ENCODE measurements at places on chromosomes 6 and 20. TPM values are rescaled to one million over a fixed set of nuclear protein-coding genes. Genes with fewer than 3 reads are reported as not detected.

- ATAC-seq, result no peak
Measured at GRCh38 chr6:121090492-121090891, 243.8 kb downstream of the TBC1D32 start.

GRCh38 chr6:69868252-69868804, 2.0 kb downstream of the COL19A1 start:
- no peak for ATAC-seq

GRCh38 chr6:82364087-82365015, 734 bp downstream of the TPBG start:
- ATAC-seq, result peak; percentile 72

- ATAC-seq, result no peak
Measured at GRCh38 chr20:44023515-44024371, 109.1 kb downstream of the TOX2 start.

DNA sequence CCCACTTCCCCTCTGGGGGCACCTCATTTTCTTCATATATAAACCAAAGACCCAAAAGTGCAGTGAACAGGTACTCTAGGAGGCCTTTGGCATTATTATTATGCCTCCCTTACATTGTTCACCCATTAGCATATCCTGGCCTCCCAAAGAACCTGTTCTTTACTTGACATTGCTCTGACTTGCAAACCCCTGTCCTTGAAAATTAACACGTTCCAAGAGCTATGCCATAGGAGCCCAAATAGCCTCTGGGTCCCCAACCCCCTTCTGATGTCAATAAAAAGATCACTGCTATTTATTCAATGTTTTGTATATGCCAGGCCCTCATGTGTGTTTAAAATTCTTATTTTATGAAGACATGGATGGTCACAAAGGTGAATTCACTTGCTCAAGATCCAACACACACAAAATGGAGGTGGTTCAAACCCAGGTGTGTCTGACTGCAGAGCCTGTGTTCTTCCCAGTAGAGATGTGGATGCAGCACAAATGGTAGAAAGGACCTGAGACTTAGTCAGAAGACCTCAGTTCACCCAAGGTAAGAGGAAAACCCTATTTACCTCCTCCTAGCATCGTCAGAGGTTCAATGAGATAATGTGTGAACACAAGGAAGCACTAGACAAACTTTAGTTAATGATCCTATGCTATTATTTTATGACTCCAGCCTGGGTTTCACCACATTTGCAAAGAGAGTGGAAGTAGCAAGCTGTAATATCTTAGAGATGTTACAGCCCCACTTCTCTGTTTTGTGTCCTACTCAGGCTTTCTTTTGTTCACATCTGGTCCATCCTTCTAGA, 36.6 kb downstream of the BCL2L1 start:
- ATAC-seq, result no peak

GRCh38 chr20:53578492-53579222, 15.0 kb downstream of the ZNF217 start:
- peak; percentile 55 for ATAC-seq

- no peak for ATAC-seq
Measured at GRCh38 chr6:34115403-34115795, 30.5 kb downstream of the GRM4 start.

DNA sequence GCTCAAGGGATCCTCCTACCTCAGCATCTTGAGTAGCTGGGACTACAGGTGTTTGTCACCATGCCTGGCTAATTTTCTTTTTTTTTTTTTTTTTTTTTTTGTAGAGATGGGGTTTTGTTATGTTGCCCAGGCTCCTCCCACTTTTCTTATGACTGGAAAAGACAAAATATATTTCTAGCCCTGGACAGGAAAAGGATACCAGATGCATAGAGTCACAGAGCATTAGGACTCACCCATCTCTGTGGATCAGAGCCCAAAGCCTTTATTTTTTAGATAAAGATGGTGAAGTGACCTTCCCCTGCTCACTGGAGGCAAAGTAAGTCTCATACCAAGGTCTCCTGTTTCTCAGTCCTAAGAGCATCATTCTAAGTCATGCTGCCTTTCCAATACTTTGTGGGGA, 3.4 kb downstream of the TRIM10 start:
- ATAC-seq, result no peak

- no peak for ATAC-seq
Measured at GRCh38 chr6:144033816-144034735, 26.0 kb upstream of the PLAGL1 start.

DNA sequence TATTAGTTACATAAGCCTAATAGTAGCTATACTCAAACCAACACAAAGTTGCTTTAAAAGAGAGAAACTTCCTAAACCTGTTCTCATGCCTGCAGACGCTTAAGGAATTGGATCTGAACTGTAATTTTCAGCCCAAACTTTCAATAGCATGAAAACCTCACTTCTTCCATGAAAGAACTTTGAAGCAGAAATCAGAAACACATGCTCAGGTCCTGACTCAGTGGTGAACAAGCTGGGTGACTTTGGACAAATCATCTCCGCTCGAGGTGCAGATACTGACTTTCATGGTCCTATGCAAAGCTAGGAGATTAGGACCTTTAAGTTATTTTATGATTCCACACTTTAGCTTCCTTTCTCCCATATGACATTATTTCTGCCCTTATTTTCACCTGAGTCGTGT, 36.5 kb downstream of the NOX3 start:
- no peak for ATAC-seq

- no peak for ATAC-seq
Measured at GRCh38 chr6:46983007-46983411, 59.1 kb downstream of the ADGRF1 start.

DNA sequence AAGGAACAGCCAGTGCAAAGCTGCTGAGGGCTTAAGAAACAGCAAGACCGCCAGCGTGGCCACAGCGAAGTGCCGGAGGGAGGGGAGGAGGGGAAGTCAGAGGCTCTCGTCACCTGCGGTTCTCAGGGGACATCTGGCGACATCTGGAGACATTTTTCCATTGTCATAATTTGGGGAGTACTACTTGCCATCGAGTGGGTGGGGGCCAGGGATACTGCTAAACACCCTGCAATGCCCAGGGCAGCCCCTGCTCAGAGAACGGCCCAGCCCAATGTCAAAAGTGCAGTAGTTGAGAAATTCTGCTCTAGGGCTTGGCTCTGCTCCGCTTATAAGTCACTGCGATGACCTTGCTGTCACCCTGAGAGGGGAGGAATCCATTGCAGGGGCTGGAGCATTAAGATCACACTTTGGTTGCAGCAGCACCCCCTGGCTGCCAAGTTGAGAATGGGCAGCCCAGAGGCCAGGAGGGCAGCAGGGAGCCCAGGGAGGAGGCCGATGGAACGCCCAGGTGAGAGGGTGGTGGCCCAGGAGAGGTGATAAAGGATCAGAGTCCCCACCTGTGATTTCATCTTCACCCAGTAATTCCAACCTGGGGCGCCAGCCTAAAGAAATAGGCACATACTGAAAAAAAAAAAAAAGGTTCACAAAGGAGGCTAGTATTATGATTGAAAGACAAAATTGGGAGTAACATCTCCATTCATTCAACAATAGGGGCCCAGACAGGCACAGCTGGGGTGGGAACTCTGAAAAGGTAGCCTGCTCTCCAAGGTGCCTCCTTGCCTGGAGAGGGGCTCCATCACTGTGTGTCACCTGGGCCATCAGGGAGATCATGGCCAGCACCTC, 218.2 kb downstream of the BMP7 start:
- ATAC-seq, result no peak

GRCh38 chr6:96990989-96991388, 66.5 kb downstream of the KLHL32 start:
- ATAC-seq, result no peak

GRCh38 chr6:74439123-74439811, 743.3 kb downstream of the CD109 start:
- no peak for ATAC-seq

DNA sequence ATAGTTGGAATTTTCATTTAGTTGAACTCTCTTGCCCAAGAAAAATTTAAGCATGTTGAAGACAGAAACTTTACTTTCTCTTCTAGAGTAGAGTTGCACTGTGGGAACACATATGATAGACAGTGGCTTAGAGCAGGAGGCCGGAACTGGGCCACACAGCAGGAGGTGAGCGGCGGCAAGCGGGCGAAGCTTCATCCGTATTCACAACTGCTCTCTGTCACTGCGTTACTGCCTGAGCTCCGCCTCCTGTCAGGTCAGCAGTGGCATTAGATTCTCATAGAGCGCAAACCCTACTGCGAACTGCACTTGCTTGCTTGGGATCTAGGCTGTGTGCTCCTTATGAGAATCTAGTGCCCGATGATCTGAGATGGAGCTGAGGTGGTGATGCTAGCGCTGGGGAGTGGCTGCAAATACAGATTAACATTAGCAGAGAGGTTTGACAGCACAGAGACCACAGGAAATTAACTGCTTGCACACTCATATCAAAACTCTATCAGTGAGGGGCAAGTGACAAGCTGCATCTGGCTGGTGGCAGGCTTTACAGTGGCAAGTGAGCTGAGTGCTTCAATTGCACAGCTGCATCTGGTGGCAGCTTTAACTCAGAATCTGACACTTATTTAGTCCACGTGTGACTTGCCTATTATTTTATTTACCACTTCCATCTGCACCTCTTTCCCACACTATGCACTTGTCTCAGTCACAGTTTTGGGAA, 174.9 kb upstream of the C6orf118 start:
- ATAC-seq, result no peak

DNA sequence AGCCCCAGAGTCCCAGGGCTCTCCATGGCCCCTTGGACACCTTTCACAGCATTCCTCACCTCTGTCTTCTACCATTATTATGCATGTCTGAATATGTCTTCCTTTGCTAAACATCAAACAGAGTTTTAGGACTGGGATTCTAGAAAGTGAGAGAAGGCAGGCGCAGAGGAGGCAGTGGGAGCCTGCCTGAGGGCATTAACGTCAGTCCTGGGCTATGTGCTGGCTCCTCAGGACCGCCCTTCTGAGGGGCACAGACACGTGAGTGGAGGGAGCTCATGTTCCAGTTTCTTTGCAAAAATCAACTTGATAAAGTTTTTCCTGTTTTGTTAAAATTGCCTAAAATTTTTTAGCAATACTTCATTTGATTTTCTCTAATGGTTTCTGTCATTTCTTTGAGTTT, 38.0 kb downstream of the C6orf15 start:
- no peak for ATAC-seq

DNA sequence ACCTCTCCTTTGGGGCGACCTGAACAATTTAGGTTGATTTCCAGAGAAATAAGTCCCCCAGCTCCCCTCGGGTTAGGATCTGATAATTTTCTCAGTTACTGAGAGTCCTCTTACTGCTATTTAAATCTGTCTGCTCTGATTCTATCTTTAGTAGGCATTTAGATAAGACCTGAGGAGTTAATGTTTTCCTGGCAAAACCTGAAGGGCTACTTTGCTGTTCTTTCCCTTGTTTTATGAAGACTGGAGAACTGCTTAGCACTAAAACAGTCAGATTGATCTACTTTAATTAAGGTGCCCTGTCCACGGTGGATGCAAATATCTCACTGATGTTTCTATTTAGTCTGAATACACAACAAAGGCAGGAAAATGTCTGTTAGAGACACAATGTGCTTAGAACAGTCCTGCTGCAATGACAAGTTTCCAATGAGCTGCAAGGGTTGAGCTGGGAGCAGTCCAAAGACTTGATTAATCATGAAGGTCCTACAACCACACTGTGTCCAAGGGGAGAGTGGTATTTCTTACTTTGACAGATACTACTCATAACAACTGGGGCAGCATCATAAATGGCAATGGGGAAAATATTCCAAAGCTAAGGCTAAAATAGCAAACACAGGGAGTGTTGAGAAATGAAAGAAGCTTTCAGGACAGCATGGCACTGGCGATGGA, 15.7 kb downstream of the ADTRP start:
- ATAC-seq, result peak; percentile 23

GRCh38 chr6:8686077-8686476, 250.7 kb upstream of the SLC35B3 start:
- no peak for ATAC-seq

GRCh38 chr20:51388756-51389542, 153.6 kb downstream of the NFATC2 start:
- ATAC-seq, result no peak

DNA sequence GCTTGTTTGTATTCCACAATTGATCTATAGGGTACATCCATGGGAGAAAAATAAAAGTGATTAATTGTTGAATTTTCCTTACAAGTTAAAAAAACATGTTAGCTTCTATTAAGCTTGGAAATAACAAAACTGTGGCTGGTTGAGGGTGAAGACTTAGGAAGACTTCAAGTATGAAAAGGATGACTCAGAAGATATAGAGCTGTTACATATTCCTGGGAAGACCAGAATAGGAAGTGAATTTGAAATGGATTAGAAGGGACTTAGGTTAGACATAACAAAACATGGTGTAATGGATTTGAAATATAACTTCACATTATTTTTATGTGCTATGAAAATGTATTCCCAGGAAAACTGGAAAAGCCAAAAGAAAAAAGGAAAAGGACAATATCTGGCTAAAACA, 732.2 kb downstream of the HDGFL1 start:
- ATAC-seq, result no peak

DNA sequence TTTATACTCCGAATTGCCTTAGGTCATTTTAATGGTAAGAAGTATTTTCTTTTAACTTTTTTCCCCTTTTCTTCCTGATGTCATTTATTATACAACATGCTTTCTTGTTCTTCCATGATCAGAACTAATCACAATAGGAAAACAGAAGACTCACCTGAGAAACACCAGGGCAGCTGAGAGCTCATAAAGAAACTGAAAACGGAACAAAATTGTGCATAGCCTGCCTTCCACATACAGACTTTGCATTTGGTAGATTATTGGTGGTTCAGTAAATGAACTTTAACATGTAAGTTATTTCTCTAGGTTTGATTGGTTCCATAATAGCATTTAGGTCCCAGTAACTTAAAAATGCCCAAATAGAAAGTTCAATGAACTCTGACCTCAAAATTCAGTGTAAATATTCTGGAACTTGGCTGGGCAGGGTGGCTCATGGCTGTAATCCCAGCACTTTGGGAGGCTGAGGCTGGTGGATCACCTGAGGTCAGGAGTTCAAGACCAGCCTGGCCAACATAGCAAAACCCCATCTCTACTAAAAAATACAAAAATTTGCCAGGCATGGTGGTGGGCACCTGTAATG, 161.1 kb upstream of the DTNBP1 start:
- no peak for ATAC-seq

DNA sequence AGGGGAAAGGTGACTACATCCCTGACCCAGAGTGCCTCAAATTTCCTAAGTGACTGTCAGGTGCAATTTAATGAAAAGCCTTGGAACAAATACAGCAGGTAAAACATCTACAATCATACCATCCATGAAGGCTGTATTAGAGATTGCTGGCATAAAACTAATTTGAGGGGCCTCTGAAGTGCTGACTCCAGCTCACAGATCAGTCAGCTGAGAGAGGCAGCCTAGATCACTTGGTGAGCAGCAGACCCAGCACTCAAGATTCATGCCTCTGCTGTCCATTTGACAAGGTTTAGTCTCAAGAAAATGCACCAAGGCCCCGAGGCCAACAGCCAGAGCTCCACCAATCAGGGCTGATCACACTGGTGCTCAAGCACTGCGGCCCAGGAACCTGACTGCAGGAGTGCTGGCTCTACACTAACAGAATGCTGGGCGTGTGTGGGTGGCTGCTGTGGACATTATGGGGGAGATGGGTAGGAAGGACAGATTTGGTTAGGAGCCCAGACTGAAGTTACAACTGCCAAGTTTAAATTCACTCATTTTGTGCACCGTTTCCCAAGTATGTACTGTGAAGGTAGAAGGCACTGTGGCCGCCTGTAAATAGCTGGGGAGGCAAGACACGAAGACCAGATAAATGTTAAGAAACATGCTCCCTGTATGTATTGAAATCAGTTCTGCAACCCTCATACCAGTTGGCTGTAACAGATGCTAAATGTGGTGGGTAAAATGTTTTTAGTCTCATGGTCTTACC, 28.2 kb downstream of the SNX5 start:
- ATAC-seq, result no peak

Gene C2
- 11.5 TPM for total RNA-seq

Gene CCN6
- not detected for total RNA-seq

Gene IFT52
- total RNA-seq, result 22.1 TPM

Gene PDE10A
- 4.7 TPM for total RNA-seq

Gene GPR6
- total RNA-seq, result not detected

Gene TGM3
- 5.8 TPM for total RNA-seq
